ENCODE measurements at places on chromosomes 7 and 10. TPM values are rescaled to one million over a fixed set of nuclear protein-coding genes. Genes with fewer than 3 reads are reported as not detected.

The AS3MT gene
- polyA plus RNA-seq = 5.8 TPM

The LRRD1 gene
- polyA plus RNA-seq = not detected

The HOXA6 gene
- not detected for polyA plus RNA-seq

The ANKRD30A gene
- polyA plus RNA-seq = not detected

The ADCYAP1R1 gene
- polyA plus RNA-seq = 16.4 TPM

The TLX1 gene
- not detected for polyA plus RNA-seq

The EIF5AL1 gene
- polyA plus RNA-seq = 2.2 TPM

The LRRC17 gene
- polyA plus RNA-seq = 3.0 TPM

The NACAD gene
- 1.3 TPM for polyA plus RNA-seq

The PROSER2 gene
- polyA plus RNA-seq = 6.5 TPM

The PPIA gene
- 5,394 TPM for polyA plus RNA-seq

The SLC26A3 gene
- not detected for polyA plus RNA-seq

The GHRHR gene
- 1.6 TPM for polyA plus RNA-seq

The ACHE gene
- 1.4 TPM for polyA plus RNA-seq

The IDI2 gene
- not detected for polyA plus RNA-seq

The VPS37D gene
- 6.9 TPM for polyA plus RNA-seq

The SLC16A12 gene
- polyA plus RNA-seq = 0.89 TPM

The LRRTM3 gene
- 0.33 TPM for polyA plus RNA-seq

The FAM107B gene
- 7.5 TPM for polyA plus RNA-seq

The ZNF25 gene
- 0.17 TPM for polyA plus RNA-seq

The KLF14 gene
- polyA plus RNA-seq = 0.02 TPM

The BMPER gene
- polyA plus RNA-seq = 0.61 TPM

The RPP30 gene
- polyA plus RNA-seq = 38.9 TPM
